Hematopoietic multipotent progenitor cell treated with erythropoietin and hydrocortisone succinate and interleukin-3 and kit ligand, for 15 days (in vitro differentiated cells): ENCODE measurements at places on chromosomes 6 and 20.
A peak's percentile ranks its signal among the peaks of the same experiment; 100 is the strongest.

DNA sequence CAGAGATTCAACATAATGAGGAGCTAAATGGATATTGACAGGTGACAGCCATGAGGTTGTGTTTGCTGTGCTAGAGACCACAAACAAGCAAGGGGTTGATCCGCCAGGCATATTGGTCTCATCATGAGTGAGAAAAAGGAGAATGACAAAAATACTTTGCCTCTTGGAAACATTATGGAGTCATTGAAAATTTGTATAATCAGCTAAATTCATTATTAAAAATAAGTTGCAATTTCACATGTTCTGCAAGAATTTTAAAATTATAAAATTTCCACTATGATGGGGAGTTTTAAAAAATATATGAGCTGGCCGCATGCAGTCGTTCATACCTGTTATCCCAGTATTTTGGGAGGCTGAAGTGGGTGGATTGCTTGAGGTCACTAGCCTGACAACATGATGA is 912.3 kb upstream of the SLC35B3 start:
- no peak for DNase-seq

DNA sequence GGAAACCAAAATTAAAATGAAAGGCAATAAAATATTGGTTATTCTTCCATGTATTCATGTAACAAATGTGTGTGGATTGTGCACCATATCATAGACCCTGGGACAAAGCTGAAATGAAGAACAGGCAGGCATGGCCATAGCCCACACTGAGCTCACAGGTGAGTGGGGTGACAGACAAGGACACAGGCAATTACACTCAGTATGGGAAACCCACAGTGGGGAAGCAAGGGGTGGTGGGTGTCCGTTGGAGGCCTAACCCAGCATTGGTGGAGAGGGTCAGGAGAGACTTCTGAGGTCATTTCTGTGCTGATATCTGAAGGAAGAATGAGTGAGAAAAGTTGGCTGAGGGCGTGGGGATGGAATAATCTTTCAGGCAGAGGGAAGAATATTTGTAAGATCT is 47.6 kb upstream of the MAP3K4 start:
- DNase-seq, result no peak

DNA sequence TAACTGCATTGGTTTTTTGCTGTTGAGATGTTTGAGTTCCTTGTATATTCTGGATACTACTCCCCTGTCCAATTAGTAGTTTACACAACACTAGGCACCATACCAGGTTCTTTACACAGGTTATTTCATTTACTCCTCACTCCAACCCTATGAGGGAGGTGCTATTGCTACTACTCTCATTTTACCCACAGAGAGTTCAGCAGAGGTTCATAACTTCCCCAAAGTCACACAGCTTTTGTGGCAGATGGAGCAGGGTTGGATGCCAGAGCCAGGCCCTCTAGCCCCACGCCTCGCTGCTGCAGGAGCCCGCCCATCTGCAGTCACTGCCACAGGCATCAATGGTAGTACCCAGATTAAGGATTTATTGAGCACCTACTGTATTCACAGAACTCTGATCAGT is 61.7 kb upstream of the MAP3K4 start:
- no peak for DNase-seq

- no peak for DNase-seq
These were observed 74.6 kb downstream of the SAMD3 start for GRCh38 chr6:130148181-130148580.

- DNase-seq, result no peak
These were observed 149.6 kb downstream of the LINC00237 start for GRCh38 chr20:20956513-20956931.

DNA sequence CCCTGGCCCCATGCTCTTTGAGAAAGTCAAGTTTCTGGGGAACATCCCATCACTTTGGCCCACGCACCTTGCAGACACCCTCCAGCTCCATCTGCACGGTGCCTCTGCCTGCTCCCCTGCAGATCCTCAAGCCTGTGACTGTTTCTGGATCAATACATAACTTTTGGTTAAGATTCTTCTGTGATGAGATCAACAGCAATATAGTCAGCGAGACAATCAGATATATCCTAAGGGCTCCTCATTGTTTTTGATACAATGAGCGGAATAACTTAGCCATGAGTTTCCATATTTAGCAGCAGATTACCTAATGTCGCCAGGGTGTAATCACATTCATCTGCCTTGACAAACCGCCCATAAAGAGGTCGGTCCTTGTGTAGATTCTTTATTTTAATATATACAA is 109.3 kb upstream of the MTHFD1L start:
- no peak for DNase-seq

GRCh38 chr6:51855310-51856082 is 231.9 kb downstream of the PKHD1 start:
- peak; percentile 55 for DNase-seq

GRCh38 chr20:10508468-10509251 is 73.6 kb downstream of the SLX4IP start:
- DNase-seq, result peak; percentile 33

DNA sequence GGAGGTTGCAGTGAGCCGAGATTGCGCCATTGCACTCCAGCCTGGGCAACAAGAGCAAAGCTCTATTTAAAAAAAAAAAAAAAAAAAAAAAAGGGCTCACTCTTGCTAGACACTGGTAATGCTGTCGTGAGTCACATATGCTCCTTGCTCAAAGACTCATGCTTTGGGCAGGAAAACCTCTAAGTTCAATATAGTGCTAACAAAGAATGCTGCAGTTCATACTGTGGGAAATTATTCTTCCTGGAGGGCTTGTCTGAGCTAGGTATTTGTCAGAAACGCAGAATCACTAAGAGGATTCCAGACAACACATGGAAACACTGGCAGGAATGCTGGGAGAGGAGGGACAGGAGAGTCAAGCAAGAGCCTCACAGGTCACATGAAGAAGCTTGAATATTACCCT is 2.3 kb upstream of the LYRM2 start:
- no peak for DNase-seq

- DNase-seq, result no peak
These were observed 10.6 kb downstream of the TOX2 start for GRCh38 chr20:43925215-43925614.

DNA sequence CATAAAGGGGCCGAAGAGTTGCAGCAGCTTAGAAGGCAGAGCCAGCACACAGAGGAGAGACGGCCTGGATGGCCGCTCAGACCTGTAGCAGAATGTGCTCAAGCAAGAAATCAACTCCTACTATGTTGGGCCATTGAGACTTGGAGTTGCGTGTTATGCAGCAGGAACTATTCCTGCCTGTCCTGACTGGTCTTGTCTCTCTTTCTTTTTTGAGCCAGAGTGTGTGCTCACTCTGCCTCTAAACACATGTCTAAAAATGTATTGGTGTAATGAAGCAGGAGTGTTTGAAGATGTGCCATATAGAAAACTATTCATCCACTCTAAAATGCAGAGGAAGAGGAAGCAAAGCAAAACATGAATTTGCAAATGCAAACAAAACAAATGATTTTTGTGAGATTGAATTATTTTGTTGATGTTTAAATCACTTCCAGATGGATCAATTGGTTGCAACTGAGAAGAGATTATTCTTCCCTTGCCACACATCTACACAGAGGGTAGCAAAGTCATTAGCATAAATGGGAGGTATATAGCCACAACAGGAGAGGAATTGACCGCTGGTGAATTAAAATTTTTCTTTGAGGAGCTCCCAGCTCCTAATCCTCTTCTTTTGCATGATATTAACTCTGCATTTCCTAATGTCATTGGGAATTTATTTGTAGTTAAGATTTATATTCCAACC is 20.4 kb upstream of the SYNJ2 start:
- DNase-seq, result no peak

- DNase-seq, result no peak
These were observed 704.4 kb downstream of the UTRN start for GRCh38 chr6:144989319-144990107.

GRCh38 chr20:36926653-36927200 is 24.8 kb downstream of the SAMHD1 start:
- DNase-seq, result no peak

DNA sequence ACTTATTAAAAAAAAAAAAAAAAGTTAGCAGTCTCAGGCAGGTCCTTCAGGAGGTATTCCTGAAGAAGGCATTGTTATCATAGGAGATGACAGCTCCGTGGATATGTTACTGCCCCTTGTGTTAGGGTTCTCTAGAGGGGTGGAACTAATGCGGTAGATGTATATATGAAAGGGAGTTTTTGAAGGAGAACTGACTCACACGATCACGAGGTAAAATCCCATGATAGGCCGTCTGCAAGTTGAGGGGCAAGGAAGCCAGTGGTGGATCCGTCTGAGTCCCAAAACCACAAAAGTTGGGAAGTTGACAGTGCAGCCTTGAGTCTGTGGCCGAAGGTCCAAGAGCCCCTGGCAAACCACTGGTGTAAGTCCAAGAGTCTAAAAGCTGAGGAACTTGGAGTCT is 103.4 kb downstream of the TULP4 start:
- no peak for DNase-seq

DNA sequence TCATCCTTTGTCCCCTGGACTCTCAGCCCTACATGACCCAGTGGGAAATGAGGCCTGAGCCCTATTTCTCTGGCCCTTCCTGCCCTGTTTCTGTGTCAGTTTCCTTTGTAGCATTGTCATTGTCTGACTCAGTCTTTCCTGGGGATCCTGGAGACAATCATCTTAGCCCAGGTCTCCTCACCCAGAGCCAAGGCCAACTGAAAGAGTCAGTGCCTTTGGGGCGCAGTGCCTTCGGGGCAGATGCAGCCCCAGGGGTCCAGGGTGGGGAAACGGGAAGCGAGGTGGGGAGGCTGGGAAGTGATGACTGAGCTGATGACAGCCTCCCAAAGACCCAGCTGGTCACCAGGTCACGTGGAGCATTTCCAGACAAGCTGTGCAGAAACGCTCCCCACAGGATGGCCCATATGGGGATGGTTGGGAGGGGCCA is 93.3 kb upstream of the SULF2 start:
- DNase-seq, result no peak

DNA sequence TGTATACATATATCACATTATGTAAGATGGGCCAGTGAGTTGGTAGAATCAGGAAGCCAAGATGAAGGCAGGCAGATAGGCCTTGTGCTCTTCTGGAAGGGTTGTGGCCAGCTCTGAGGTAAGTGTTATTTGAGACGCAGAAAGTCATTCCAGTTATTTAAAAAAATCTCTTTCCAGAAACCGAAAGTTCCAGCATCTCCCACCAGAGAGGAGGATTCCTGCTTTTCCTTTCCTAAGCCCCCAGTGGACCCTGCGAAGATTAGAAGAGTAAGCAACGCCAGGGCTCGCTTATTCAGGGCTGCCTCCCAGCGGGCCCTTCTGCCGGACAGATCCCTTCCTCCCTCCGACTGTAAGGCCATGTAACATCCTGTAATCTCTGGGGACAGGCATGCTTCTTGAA is 20.4 kb downstream of the ARMC2 start:
- DNase-seq, result no peak

DNA sequence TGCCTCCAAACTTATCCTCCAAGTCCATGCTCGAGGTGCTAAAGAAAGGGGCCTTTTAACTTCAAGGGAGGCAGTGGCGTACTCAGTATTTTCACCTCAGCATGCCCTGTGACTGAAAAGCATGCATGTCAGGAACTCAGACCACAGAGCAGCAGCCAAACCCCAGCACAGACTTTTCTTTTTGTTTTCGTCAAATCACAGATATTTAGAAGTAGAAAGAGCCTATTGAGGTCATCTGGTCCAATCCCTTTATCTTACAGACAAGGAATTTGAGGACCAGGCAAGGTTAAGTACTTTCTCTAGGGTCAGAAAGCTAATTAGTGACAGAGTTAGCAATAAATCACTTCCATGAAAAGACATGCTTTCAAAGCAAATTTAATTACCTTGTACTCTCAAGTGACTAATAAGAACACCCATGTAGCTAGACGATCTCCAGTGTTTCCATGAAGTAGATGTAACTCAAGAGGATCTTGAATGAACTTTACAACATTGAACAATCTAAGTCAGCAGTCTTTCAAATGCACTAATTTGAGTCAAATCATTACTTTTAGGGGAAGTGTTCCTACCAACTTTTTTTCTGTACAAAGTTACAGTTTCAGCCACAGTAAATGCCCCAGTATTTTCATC is 35.9 kb downstream of the MOXD1 start:
- no peak for DNase-seq

- DNase-seq, result no peak
These were observed 40.4 kb upstream of the TINAG start for GRCh38 chr6:54267798-54268197.

GRCh38 chr6:56231827-56232226 is 15.6 kb downstream of the COL21A1 start:
- no peak for DNase-seq

DNA sequence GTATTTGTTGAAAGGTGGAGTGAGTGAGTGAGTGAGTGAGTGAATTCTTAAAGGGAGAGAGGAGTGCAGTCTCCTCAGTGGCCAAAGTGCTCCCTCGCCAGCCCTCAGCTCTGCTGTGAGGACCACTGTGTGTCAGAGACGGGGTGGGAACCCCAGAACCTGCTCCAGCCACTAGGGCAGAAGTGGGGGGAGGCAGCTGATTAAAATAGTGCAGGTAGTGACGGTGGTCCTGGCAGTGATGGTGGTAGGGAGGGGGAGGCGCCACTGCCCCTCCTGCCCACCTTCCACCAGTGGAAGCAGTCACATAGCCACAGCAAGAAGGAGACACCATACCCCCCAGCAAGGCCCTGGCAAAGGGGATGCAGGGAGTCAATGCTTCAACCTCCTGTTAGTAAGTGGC is 133.5 kb downstream of the PHACTR3 start:
- no peak for DNase-seq

GRCh38 chr6:13462458-13463327 is 24.7 kb downstream of the GFOD1 start:
- no peak for DNase-seq

DNA sequence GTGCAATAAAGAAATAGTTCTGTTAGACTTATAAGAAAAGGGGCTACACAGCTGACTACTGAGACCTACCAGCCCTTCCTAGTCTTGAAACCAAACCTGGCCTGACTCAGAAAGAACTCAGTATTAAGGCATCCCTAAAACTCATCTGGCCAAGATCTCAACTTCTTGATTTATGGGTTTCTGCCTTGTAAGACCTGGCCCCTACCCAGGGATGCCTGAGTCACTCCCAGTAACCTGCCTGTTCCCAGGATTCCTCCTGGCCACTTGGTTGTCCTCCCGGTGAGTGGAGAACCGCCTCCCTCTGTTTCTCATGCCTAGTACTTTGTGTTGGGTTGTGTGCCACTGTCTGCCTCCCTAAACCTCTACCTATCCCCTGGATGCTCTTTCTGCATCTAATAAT is 189.4 kb upstream of the PREP start:
- no peak for DNase-seq

GRCh38 chr6:81557811-81558210 is 194.7 kb downstream of the TENT5A start:
- no peak for DNase-seq

DNA sequence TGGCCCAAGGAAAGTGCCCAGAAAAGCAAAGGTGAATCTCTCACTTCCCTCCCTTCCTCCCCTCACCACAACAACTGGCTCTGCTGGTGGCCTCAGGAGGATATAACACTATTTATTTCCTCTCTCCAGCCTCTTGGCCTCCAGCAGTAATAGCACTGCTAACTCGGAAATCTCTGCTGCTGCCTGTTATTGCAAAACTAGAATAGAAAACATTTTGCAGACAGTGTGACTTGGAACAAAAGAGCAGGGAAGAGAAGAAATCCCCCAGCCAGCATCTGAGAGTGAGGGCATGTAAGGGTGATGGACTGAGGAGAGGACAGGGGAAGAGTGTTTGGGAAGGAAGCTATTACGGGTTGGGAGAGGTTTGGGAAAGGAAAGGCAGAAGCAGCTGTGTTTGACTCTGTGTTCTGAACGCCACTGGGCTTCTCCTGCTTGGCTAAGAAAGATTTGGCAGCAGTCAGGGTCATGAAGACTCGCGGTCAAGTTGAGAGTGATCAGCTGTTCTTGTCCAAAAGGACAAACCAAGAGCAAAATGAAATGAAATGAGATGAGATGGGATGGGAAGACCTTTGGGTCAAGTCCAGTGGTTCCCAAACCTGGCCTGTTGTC is 81.0 kb upstream of the SNX9 start:
- DNase-seq, result no peak

GRCh38 chr6:35681298-35681697 is 7.4 kb downstream of the FKBP5 start:
- DNase-seq, result no peak
